Calu3 (cell line): ENCODE measurements at places on chromosomes 16 and 17. TPM values are rescaled to one million over a fixed set of nuclear protein-coding genes. Genes with fewer than 3 reads are reported as not detected.

GRCh38 chr16:85711982-85712587 is 23.3 kb upstream of the GINS2 start:
- no peak overlapping the region for H3K4me3 ChIP-seq
- no peak for DNase-seq

DNA sequence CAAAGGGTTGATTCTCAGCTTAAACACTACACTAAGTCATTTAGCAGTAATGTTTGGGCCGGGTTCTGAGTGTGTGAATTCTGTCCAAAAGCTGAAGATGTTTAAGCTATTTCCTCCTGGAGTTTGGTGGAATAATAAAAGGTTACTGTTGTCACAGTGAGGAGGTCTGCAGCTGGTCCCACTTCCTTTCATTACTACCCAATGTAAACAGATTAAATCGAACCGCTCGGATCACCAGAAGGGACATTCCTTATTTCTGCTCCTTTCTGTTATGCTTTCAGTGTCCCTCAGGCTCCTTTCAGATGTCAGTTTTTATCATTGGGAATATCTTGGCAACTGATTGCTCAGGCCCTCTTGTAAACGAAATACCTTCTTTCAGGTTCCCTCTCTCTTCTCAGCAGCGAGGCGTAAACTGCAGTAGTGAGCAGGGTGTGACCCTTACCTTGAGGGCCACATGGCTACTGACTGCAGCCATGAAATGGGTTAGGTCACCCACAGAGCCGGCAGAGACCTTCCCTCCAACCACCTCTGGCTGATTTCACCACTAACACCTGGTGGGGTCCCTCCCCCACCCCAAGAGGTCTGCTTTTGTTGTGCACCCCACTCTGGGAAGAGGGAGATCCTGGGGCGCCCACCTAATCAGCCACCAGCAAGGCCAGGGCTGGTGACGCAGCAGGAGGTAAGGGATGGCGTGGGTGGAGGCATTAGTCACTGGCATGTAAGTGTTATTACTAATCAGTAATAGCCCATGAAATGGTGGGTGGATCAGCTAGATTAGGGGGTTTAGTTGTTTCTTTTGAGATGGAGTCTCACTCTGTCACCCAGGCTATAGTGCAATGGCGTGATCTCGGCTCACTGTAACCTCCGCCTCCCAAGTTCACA is 117.6 kb downstream of the VPS53 start:
- DNase-seq, result peak; percentile 13
- H3K27ac ChIP-seq, result peak overlapping the region; percentile 36
- H3K27me3 ChIP-seq, result no peaks in the 10 kb centered on the region

GRCh38 chr16:85541980-85542900 is 70.9 kb upstream of the GSE1 start:
- no peak overlapping the region for H3K27ac ChIP-seq
- no peak overlapping the region for H3K4me3 ChIP-seq
- H3K27me3 ChIP-seq, result peaks cover 59% of the 10 kb centered on the region
- no peaks in the 10 kb centered on the region for H3K4me1 ChIP-seq

- H3K27ac ChIP-seq, result peak overlapping the region; percentile 87
- H3K4me3 ChIP-seq, result peak overlapping the region; percentile 100
- H3K27me3 ChIP-seq, result no peaks in the 10 kb centered on the region
Observed at GRCh38 chr16:29994600-29995323, 655 bp downstream of the HIRIP3 start.

DNA sequence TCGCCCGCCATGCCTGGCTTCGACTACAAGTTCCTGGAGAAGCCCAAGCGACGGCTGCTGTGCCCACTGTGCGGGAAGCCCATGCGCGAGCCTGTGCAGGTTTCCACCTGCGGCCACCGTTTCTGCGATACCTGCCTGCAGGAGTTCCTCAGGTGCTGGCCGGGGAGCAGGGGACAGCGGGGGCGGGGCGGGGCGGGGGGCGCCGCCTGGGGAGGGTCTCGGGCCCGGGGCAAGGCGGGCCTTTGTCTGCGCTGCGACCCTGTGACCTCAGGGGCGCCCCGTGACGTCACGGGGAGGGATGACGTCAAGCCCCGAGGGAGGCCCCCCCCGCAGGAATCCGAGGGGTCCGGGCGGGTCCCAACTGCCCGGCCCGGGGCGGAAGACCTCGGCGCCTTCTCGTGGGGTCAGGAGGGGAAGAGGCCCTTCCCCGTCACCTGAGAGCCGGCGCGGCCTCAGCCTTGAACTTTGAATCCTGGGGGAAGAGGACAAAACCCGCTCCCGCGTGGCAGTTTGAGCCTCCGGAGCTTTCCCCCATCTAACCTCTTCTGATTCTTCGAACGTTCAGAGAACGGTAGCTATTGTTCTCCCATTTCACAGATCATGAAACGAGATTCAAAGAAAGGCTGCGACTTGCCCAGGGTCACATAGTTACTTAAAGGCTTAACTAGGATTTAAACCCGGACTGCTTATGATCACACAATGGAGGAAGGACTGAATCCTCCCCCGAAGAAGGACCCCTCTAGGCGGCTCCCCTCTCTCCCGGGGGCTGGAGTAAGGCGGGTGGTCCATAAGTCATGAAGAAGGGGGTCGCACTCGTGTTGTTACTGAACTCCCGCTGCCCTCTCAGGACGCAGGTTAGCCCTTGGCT is 527 bp downstream of the TRAF4 start:
- H3K4me1 ChIP-seq, result peaks cover 46% of the 10 kb centered on the region
- peak overlapping the region; percentile 81 for H3K4me3 ChIP-seq
- H3K27ac ChIP-seq, result peak overlapping the region; percentile 91
- DNase-seq, result peak; percentile 70
- no peaks in the 10 kb centered on the region for H3K27me3 ChIP-seq

DNA sequence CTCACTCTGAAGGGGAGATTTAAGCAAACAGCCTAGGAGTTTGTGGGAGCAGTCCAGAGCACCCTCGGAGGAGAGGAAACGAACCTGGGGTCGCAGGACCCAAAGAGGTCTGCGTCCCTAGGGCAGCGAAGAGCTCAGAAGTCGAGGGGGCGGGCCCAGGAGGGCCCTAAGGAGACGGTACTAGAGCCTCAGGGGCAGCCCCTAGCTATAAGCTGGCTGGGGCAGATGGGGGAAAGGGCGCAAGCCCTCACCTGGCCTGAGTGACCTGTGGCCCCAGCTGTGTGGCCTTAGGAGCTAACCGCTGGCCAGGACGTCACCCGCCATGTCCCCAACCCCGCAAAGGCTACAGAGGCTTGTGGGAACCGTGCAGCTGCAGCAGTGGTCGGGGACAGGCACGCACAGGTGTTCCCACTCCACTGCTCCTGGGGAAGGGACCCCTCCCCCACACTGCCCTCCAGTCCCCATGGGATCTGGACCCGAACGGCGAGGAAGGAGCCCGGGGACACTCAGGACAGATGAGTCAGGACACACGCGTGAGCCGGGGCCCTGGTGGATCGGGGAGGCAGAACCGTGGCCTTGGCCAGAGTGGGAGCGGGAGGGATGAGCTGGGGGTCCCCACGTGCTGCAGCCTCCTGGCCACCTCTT is 2.0 kb upstream of the CTRB2 start:
- no peak overlapping the region for H3K27ac ChIP-seq
- DNase-seq, result no peak
- no peaks in the 10 kb centered on the region for H3K27me3 ChIP-seq

- no peak overlapping the region for H3K4me3 ChIP-seq
- H3K4me1 ChIP-seq, result no peaks in the 10 kb centered on the region
- peaks cover 66% of the 10 kb centered on the region for H3K36me3 ChIP-seq
- H3K27ac ChIP-seq, result no peak overlapping the region
Observed at GRCh38 chr16:14609716-14610115, 20.3 kb downstream of the PARN start.

- H3K36me3 ChIP-seq, result no peaks in the 10 kb centered on the region
- DNase-seq, result no peak
- peaks cover 15% of the 10 kb centered on the region for H3K4me1 ChIP-seq
Observed at GRCh38 chr16:55495616-55496289, 13.1 kb upstream of the LPCAT2 start.

GRCh38 chr17:32342603-32343325 is 791 bp upstream of the C17orf75 start:
- peak overlapping the region; percentile 89 for H3K27ac ChIP-seq
- no peaks in the 10 kb centered on the region for H3K27me3 ChIP-seq
- no peak for DNase-seq
- H3K36me3 ChIP-seq, result peaks cover 31% of the 10 kb centered on the region

DNA sequence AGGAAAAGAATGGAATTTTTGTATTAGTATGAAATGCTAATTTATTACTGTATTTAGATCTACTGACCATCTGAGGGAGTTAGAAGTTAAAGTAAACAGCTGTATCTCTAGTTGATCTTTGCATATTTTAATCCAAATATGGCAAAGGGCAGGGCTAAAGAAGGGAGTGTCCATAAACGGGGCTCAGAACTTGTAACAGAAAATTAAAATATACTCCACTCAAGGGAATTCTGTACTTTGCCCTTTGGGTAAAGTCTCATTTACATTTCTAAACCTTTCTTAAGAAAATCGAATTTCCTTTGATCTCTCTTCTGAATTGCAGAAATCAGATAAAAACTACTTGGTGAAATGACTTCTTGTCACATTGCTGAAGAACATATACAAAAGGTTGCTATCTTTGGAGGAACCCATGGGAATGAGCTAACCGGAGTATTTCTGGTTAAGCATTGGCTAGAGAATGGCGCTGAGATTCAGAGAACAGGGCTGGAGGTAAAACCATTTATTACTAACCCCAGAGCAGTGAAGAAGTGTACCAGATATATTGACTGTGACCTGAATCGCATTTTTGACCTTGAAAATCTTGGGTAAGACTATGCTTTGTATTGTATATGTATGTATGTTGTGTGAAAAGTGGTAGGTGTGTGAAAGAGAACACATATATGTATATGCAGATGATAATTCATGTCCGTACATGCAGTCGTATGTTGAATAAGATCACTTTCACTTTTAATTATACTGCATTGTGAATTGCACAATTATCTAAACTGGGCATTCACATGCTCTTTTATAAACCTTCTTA is at the start of gene ASPA:
Gene ASPA, plus strand, starts transcription at position 186 of the 799 bp plus-strand sequence. Its CDS starts 163 bp downstream, at position 349.
- no peak within 1 kb of the TSS for H3K27ac ChIP-seq
- H3K4me1 ChIP-seq, result peaks cover 13% of the 10 kb centered on the region

DNA sequence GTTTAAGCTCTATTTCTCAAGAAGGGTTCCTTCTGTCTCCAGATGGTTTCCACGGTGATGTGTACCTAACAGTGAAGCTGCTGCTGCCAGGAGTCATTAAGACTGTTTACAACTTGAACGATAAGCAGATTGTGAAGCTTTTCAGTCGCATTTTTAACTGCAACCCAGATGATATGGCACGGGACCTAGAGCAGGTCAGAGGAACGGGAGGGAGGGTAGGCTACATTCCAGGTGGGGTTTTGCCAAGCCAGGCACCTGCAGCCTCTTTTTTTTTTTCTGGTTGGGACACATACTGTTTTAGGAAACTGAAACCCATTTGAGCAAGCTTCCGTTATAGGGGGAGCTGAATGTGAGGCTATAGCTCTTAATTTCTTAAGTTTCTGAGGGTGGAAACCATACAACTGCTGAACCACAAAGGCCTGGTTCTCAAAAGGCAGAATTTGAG is 10.6 kb downstream of the LIG3 start:
- H3K27ac ChIP-seq, result no peak overlapping the region
- no peak for DNase-seq
- H3K4me3 ChIP-seq, result no peak overlapping the region
- H3K36me3 ChIP-seq, result peaks cover 12% of the 10 kb centered on the region
- no peaks in the 10 kb centered on the region for H3K4me1 ChIP-seq
- no peaks in the 10 kb centered on the region for H3K27me3 ChIP-seq

DNA sequence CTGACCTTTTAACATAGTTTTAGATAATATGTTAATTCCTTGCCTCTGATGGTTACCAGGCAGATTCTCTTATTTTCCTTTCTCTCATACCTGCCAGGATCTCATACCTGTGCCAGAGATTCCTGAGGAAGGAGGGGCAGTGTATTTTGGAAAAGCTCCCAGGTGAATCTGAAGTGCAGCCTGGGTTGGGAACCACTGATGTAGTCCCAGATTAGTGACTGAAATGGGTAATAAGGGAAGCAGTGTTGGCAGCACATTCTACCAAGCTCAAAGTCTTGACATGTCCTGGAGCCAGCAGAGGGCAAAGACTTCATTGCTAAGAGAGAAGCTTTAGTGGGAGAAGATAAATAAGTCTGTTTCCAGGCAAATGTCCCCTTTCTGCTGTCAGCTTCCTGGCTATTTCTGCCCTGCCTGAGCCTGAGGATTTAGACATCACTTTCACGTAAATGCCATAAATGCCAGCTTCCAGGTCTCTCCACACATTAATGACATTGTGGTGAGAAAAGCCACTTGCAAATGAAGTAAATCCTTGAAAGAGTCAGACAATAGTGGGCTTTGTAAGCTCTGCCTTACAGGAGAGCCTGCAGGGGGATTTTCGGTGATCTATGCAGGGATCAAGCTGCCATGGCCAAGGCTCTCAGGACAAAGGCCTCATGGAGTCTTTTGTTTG is 40.9 kb upstream of the C16orf78 start:
- no peak overlapping the region for H3K27ac ChIP-seq
- no peaks in the 10 kb centered on the region for H3K36me3 ChIP-seq
- H3K4me3 ChIP-seq, result no peak overlapping the region
- no peak for DNase-seq

- no peak overlapping the region for H3K4me3 ChIP-seq
- no peak overlapping the region for H3K27ac ChIP-seq
- DNase-seq, result no peak
Observed at GRCh38 chr17:1673041-1673785, 11.5 kb downstream of the PRPF8 start.

DNA sequence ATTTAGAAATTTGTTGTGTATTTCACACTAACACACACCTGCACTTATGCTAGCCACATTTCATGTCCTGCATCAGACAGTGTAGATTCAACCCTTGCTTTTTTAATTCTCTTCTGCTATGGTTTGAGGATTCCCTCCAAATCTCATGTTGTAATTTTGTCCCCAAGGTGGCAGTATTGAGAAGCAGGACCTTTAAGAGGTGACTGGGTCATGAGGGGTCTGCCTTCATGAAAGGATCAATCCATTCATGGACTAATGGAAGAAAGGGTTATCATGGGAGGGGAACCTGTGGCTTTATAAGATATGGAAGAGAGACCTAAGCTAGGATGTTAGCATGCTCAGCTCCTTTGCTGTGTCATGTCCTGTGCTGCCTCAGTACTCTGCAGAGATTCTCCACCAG is 1032.2 kb downstream of the CDH11 start:
- no peaks in the 10 kb centered on the region for H3K4me1 ChIP-seq
- no peak overlapping the region for H3K27ac ChIP-seq
- no peaks in the 10 kb centered on the region for H3K27me3 ChIP-seq
- no peak for DNase-seq
- H3K36me3 ChIP-seq, result no peaks in the 10 kb centered on the region

GRCh38 chr17:77288115-77288619 is 147.4 kb downstream of the SEC14L1 start:
- H3K27me3 ChIP-seq, result no peaks in the 10 kb centered on the region
- DNase-seq, result peak; percentile 47
- peak overlapping the region; percentile 100 for H3K27ac ChIP-seq
- H3K36me3 ChIP-seq, result peaks cover 86% of the 10 kb centered on the region

GRCh38 chr16:89163297-89163696 is 8.3 kb upstream of the CDH15 start:
- H3K4me3 ChIP-seq, result no peak overlapping the region
- H3K27ac ChIP-seq, result no peak overlapping the region
- DNase-seq, result no peak
- peaks cover 43% of the 10 kb centered on the region for H3K27me3 ChIP-seq
- no peaks in the 10 kb centered on the region for H3K36me3 ChIP-seq

The P2RX5 gene
- total RNA-seq, result 11.1 and 11.6 TPM in 2 replicates

The TBC1D3E gene
- total RNA-seq, result 0.37 TPM in 1 of 2 replicates, not detected in the other

The SRP68 gene
- total RNA-seq, result 80.7 and 84.5 TPM in 2 replicates

The ALG1 gene
- total RNA-seq, result 38.3 and 41.6 TPM in 2 replicates

The SPATA22 gene
- total RNA-seq, result not detected in 2 replicates
